ENCODE measurements at places on chromosomes 1 and 21.

DNA sequence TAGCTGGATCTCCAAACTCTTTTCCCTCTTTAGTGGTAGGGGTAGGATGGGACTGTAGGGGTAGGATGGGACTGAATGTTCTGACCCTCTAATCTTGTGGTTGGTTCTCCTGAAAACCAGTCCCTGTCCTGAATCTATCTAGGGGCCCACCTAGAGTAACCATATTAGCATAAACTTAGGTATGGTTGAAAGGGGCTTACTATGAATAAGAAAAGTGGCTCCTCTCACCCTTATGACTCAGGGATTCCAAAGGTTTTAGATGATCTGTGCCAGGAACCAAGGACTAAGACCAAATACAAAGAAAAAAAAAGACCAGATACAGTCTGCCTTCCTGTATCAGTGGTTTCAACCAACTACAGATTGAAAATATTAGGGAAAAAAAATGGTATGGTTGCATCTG is 28.9 kb downstream of the RNF2 start:
- no peak for DNase-seq

GRCh38 chr1:178283409-178283808 is 189.5 kb downstream of the RASAL2 start:
- DNase-seq: peak; percentile 0

DNA sequence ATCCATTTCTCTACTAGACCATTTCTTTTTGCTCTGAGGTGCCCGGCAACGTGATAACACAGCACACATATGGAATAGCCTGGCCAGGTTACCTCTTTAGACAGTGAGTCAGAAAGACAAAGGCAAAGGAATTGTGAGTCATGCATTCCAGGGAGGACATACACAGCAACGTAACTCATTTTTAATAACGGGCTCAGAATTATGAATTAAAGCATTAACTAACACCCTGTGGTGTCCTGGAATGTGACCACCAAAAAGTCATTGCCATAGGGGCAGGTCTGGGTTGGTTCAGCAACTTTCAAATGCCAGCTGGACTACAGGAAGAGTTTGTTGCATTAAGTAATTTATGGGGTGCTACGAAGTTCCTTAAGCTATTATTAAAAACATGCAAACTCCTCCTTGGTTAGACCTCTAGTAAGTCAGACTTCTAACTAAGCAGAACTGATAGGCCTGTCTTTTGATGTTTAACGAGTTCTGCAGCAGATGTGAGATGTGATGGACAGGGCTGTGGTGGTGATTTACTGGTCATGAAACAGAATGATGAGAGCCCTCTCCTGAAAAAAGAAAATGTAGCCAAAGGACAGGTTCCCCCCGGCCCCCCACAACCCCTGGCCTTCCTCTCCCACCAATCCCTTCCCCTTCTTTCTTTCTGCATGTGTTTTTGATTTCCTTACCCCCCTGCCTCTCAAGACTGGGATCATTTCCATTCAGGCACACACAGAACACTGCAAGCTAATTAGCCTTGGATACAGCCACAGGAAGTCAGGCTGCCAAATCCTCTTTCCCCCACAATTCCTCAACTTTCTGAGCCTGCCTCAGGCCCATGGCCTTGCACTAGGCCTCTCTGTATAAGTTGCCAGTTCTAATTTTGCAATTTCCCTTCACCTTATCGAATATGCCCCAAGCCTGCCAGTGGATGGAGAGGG is 88.9 kb upstream of the HAO2 start:
- DNase-seq: peak; percentile 10

DNA sequence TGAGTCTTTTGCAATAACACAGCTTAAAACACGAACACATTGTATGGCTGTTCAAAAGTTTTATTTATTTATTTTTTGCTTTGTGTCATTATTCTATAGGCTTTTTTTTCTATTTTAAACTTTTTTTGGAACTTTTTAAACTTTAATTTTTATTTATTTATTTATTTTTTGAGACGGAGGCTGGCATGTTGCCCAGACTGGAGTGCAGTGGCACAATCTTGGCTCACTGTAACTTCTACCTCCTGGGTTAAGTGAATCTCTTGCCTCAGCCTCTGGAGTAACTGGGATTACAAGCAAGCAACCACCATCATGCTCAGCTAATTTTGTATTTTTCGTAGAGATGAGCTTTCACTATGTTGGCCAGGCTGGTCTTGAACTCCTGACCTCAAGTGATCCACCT is 88.3 kb upstream of the GADD45A start:
- DNase-seq: no peak

GRCh38 chr21:17472182-17472581 is 40.7 kb upstream of the CXADR start:
- no peak for DNase-seq

DNA sequence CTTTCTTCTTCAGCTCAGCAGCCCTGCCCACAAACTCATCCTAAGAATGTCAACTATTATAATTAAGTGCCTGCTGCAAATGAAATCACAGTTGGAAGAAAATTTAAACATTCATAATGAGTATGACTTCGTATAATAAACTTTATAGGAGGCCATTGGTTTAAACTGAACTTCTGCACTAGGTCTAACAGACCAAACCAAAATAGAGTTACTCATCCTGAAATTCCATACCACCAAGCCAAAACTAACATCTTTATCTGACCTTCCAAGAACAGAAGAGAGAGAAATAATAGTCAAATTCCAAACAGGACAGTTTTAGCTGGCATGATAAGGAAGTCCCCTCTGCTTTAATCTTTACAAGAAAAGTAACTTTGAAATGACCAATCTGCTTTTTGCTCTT is 472.4 kb upstream of the PRMT6 start:
- no peak for DNase-seq

DNA sequence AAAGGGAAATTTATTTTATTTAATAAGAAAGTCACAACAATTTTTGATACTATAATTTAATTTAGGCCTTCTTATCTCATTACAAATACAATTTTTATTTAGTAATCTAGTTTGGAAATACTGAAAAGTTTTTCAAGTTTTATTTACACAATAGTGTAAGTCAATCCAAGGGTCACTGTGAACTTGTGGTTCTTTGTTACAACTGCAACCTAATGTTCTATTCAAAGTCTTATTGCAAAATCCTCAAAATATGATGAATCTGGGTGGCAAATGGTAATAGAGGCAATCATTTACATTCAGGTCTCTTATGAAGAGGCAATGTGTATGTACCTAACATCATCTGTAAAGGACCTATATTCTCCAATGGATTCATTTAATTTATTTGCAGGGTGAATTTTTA is 421.2 kb downstream of the DPYD start:
- DNase-seq: no peak

DNA sequence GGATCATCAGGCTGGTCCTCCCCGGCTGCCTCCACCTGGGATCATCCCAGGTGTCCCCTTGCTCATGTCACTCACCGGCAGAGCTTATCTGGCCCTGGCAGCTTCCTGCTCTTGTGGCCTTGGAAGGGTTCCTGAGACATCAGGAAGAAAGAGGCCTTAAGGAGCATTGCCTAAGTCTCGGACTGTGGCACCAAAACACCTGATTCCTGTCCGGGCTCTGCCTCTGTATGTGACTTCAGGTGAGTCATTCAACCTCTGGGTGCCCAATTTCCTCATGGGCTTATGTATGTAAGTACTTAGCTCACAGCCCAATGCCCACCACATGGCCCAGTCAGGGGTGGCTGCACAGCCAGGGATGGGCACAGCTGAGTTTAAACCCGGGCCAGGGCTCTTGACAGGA is 255.9 kb upstream of the VAMP3 start:
- no peak for DNase-seq

GRCh38 chr1:231656741-231657140 is 30.2 kb downstream of the DISC1 start:
- no peak for DNase-seq

DNA sequence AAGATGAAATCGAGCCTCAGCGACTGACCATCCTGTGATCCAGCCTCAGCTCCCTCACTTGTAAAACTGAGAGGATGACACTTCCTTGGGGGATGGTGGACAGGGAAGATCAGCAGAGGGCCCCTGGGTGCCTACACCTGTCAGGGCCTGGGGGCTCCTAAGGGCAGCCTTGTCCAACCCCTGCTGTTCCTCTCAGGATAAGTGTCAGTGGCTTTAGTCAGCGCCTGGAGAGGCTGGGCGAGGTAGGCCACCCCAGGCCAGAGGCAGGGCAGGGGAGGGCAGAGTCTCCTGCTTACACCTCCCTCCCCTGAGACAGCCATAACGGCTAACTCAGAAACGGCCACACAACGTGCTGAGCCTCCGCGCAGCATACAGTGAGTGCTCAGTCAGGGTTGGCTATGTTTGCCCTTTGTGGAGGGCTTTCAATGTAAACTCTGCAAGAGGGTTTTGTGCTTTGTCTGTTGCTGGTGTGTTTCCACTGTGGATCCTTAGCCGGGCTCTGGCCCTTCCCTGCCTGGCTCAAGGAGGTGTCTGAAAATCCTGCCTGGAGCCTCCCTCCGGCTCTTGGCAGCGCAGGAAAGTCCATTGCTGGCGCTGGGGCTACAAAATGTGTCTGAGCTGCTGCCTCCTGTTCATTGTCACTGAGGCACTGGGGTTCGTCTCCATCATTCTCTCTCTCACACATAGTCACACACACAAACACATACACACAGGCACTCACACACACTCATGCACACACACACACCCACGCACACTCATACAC is 588.4 kb downstream of the PTPRU start:
- no peak for DNase-seq

DNA sequence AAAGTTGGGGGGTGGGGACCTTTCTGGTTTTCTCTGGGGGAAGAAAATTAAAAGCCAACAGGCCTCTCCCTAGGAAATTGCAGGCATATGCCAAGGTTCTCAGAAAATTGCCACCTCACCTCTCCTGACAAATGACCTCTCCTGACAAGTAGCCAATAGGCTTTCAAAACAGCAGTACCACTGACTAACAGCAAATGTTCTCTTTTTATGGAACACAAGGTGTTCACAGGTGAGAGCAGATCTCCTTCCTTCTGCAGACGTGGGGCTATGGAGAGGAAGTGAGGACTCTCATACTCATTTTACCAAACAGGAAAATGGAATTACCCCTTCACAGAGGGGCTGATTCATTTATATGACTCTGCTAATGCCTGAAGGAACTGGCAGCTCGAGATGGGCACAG is 32.7 kb upstream of the SUCO start:
- DNase-seq: no peak

DNA sequence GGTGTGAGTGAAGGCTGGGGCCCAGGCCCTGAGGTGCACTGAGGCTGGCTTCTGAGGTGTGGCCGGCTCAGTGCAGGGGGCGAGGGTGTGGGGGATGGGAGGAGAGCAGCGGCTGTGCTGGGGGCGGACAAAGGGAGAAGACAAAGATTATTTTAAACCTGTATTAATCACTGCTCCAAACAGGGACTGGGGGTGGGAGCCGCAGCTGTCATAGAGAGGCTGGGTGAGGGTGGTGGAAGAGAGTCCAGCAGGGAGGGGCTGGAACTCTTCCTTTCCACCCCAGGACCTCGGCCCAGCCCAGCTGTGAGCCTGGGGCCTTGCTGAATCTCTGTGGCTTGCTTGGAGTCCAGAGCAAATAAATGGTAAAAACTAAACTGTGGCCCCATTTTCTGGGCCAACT is 106.9 kb downstream of the KCND3 start:
- DNase-seq: no peak

GRCh38 chr1:7084232-7084894 is 299.1 kb downstream of the CAMTA1 start:
- no peak for DNase-seq

DNA sequence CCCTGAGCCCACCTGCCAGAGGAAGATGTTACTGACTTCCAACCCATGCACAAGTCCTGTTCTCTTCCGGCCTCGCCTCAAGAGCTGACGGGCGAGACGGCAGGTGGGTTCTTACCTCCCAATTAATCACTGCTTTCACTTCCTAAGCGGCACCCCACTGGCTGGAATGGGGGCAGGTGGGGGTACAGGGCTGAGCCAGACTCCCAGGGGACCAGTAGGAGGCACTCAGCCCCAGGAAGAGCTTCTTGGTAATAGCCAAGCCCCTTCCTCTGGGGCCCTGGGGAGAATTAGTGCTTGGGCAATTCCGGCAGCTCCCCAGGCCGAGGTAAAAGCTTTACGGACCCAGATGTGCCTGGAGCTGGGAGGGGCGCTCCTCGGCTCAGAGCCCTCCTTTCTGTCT is 9.7 kb downstream of the CNTN2 start:
- no peak for DNase-seq

- DNase-seq: no peak
These were observed 226.5 kb downstream of the HMCN1 start for GRCh38 chr1:185960422-185961321.

DNA sequence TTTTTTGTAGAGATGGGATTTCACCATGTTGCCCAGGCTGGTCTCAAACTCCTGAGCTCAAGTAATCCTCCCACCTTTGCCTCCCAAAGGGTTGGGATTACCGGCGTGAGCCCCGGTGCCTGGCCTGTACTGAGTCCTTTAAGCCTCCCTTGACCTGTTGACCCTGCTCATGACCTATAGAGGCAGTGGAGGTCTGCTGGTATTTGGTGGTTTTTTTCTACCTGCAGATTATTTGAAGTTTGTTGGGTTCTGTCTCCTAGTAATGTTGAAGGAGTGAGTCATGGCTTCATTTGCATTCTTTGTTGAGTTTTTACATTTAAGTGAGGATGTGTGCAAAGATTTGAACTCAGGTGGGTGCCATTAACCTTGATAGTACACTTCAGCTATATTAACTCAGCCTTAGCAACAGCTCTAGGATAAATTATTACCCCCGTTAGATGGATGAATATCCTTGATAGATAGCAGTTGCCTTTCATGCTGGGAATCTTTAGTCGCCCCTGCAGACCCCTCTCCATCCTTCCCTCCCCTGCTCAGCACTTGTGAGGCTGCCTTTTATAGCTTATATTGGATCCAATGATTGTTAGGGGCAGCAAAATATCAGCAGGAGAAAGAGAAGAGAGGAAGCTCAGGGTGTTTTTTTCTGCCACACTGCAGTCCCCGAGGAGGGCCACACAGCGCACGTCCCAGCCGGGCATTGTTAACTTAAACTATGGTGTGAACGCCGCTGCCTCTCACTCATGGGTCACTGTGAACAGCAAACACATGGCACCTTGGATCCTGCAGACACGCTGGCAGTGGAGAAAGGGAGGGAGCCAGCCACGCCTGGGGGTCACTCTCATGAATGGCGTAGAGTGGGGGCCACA is 14.9 kb upstream of the NPPB start:
- DNase-seq: no peak

GRCh38 chr1:168676029-168676812 is 52.8 kb downstream of the DPT start:
- no peak for DNase-seq

- DNase-seq: no peak
These were observed 234.7 kb downstream of the CACNA1E start for GRCh38 chr1:181718034-181718433.

GRCh38 chr1:1626207-1627141 is 5.5 kb upstream of the MMP23B start:
- DNase-seq: no peak

GRCh38 chr1:70581661-70582060 is 170.6 kb downstream of the CTH start:
- DNase-seq: no peak

- no peak for DNase-seq
These were observed 39.5 kb upstream of the CASZ1 start for GRCh38 chr1:10835822-10836421.

- peak; percentile 12 for DNase-seq
These were observed at the start of gene CYP4X1 for GRCh38 chr1:47023268-47024140. CYP4X1 (plus strand) TSS chr1:47023669; CDS start chr1:47023818, 149 bp downstream.
